ENCODE measurements at places on chromosomes 3 and 15. TPM values are rescaled to one million over a fixed set of nuclear protein-coding genes. Genes with fewer than 3 reads are reported as not detected.

The ELL3 gene
- polyA plus RNA-seq = 4.6 TPM

The REC114 gene
- polyA plus RNA-seq = not detected

The HDGFL3 gene
- polyA plus RNA-seq = 96.4 TPM

The SAMD7 gene
- polyA plus RNA-seq = not detected

The GP5 gene
- 0.40 TPM for polyA plus RNA-seq

The RARRES1 gene
- 12.6 TPM for polyA plus RNA-seq

The PTPRG gene
- 95.1 TPM for polyA plus RNA-seq

The CACNA2D3 gene
- polyA plus RNA-seq = 1.6 TPM

Data from left kidney (tissue), 8 donors.